ENCODE measurements at places on chromosomes 5 and 9. TPM values are rescaled to one million over a fixed set of nuclear protein-coding genes. Genes with fewer than 3 reads are reported as not detected.

The SPARC gene
- total RNA-seq, result 2,507 TPM

The SKP2 gene
- total RNA-seq, result 11.1 TPM

The FAXDC2 gene
- total RNA-seq, result 52.5 TPM

DNA sequence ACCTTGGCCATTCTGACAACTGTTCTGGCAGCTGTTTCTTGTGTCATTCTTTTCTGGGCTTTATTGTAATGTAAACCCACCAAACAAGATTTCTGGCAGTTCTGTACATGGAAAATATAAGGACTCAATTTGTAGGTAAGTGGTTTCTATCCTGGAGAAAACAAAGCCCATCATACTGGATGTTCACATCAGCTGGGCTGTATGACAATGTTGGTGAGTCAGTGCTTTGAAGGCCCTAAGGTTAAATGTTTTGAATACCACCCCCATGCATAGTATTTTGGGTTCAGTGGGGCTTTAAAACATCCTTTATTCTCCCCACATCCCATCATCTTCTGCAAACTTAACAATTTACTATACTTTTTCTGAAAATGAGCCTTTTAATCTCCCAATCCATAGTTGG lies 52.5 kb downstream of the SH3GL2 start:
- H3K27me3 ChIP-seq, result no peaks in the 10 kb centered on the region
- H3K4me1 ChIP-seq, result no peaks in the 10 kb centered on the region
- H3K4me3 ChIP-seq, result no peak overlapping the region

GRCh38 chr5:151483176-151483575 lies 35.8 kb downstream of the SLC36A1 start:
- no peak overlapping the region for H3K4me3 ChIP-seq
- no peaks in the 10 kb centered on the region for H3K4me1 ChIP-seq
- DNase-seq, result no peak
- H3K27me3 ChIP-seq, result no peaks in the 10 kb centered on the region

GRCh38 chr5:15008921-15009320 lies 137.3 kb upstream of the ANKH start:
- peaks cover 6% of the 10 kb centered on the region for H3K4me1 ChIP-seq
- H3K36me3 ChIP-seq, result no peaks in the 10 kb centered on the region
- H3K4me3 ChIP-seq, result no peak overlapping the region
